HFFc6 (cell line): ENCODE measurements at places on chromosomes 2 and 18. TPM values are rescaled to one million over a fixed set of nuclear protein-coding genes. Genes with fewer than 3 reads are reported as not detected.

DNA sequence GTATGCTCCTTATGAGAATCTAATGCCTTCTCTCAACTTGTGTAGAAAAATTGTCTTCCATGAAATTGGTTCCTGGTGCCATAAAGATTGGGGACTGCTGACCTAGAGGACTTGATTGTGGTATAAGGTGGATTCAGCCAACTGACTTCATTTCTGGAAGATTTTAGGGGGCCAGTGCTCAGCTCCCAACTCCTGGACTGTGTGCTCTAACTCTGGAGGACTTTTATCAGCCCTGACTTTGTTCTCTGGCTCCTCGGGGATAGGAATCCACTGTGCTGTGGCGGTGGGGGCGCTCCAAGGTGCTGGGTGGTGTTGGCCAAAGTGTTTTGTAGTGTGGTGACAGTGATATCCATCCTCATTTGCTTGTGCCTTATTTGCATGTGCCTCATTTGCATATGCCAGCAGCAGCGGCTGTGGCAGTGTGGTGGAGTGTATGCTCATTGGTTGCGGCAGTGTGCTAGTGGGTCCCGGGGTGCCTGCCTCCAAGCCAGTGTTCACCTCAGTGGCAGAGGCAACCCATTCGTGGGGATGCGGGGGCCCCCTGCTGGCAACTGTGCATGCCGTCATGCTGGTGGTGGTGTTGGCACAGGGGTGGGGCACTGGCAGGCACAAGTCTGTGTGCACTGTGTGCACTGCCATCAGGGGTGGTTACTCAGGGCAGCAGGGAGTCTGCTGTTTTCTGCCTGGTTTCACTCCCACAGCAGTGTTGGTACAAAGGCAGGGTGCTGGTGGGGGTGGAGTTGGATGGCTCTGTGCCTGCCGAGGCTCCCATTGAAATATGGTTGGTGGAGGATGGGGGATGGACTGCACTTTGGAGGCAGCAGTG is 19.6 kb downstream of the EHBP1 start:
- peaks cover 61% of the 10 kb centered on the region for H3K4me1 ChIP-seq
- H3K36me3 ChIP-seq = peaks cover 45% of the 10 kb centered on the region

The ADCY3 gene
- total RNA-seq = 54.4 to 76.4 TPM (median 62.0 TPM) in 3 replicates

The FZD7 gene
- 114 to 139 TPM (median 121 TPM) in 3 replicates for total RNA-seq

DNA sequence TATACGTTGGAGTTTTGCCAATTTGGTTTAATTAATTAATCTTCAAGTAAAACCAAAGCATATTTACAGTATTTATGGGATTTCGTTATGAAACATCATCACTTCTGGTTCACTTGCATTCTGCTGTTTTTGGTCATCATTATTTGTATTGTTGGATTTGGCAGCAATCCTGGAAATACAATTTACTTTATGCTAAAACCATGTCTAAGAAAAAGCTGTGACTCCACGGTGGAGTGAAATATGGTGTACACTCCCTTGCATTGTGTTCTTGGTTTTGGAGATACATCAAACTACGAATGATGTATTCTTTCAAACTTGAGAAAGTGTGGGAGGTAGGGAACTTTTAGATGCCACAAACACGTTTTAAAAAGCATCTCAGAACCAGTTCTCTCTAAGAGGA is 106.4 kb downstream of the CTAGE1 start:
- peak; percentile 17 for DNase-seq
- no peak overlapping the region for H3K27ac ChIP-seq
- no peak overlapping the region for H3K4me3 ChIP-seq
- H3K27me3 ChIP-seq = no peaks in the 10 kb centered on the region; the same call in 1 of the 2 replicates

DNA sequence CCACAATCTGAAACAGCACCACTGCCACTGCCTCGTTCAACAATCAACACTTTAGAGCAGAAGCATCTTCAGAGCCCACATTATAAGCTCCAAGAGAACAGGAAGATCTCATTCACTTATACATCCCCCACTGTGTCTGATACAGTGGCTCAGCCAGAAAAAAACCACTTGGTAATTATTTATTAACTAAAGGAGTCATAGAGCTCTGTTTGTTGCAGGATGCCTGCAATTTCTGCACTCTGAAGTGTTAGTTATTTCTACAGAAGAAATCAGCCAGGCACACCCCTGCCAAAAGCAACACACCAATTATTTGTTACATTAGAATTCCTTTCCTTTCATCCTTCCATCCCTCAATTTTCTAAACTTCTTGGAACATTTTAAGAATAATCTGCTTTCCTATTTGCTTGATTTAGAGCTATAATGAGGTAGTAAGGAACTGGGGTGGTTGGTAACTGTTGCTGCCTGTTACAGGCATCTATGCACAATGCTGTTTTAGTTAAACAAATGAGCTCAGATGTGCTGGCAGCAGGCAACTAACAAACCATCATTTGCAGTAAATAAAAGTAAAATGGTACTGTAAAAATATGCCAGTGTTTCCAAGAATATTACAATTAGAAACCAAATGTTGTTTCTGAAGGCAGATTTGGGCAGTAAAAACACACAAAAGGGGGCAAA is 59.9 kb downstream of the DYM start:
- no peak overlapping the region for H3K4me3 ChIP-seq
- H3K27me3 ChIP-seq = no peaks in the 10 kb centered on the region; the same call in 1 of the 2 replicates
- H3K27ac ChIP-seq = no peak overlapping the region; the same call in 1 of the 2 replicates
- no peaks in the 10 kb centered on the region; the same call in 1 of the 2 replicates for H3K36me3 ChIP-seq
- peaks cover 32% of the 10 kb centered on the region for H3K4me1 ChIP-seq

DNA sequence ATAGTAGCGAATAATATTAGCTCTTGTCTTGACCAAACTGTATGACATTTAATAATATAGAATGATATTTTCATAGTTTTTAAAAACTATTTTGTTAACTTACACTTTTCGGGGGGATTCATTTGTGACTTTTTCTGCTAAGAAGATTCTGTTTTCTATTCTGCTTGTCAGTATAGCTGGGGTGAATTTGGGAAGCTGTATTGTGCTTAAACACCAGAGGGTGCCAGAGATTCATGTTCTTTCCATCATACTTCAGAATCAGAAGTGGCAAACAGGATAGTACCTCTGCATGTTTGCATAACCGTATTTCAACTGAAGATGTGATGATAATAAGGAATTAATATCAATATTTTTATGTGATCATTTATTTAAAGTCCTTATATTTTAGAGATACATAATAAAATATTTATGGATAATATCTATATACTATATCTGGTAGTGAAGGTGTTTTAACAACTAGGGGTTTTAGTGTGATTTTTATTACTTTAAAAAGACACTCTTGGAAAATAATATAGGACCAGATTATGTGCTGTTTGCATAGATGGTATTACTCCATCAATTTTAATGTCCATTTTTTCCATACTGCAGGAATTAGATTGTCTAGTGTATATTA is 81.0 kb downstream of the TAF4B start:
- H3K4me3 ChIP-seq = no peak overlapping the region
- H3K27ac ChIP-seq = no peak overlapping the region
- H3K27me3 ChIP-seq = no peaks in the 10 kb centered on the region
- DNase-seq = peak; percentile 57
- H3K4me1 ChIP-seq = peaks cover 29% of the 10 kb centered on the region

- H3K27ac ChIP-seq = no peak overlapping the region
- no peaks in the 10 kb centered on the region; the same call in 1 of the 2 replicates for H3K4me1 ChIP-seq
- H3K4me3 ChIP-seq = no peak overlapping the region
These were observed 241.3 kb downstream of the LOXHD1 start for GRCh38 chr18:46415532-46416252.

- H3K4me3 ChIP-seq = no peak overlapping the region
- H3K27ac ChIP-seq = no peak overlapping the region
- H3K4me1 ChIP-seq = no peaks in the 10 kb centered on the region
- no peaks in the 10 kb centered on the region for H3K27me3 ChIP-seq
- no peaks in the 10 kb centered on the region; the same call in 1 of the 2 replicates for H3K36me3 ChIP-seq
- no peak for DNase-seq
These were observed 190.4 kb downstream of the PMAIP1 start for GRCh38 chr18:60090170-60090569.

GRCh38 chr18:46346896-46347630 is 242.9 kb downstream of the HAUS1 start:
- H3K27ac ChIP-seq = no peak overlapping the region
- H3K27me3 ChIP-seq = peaks cover 32% of the 10 kb centered on the region
- H3K4me3 ChIP-seq = no peak overlapping the region
- H3K4me1 ChIP-seq = no peaks in the 10 kb centered on the region
- no peak for DNase-seq

GRCh38 chr2:28452534-28453081 is 43.3 kb upstream of the PLB1 start:
- H3K27ac ChIP-seq = peak overlapping the region; percentile 40
- H3K27me3 ChIP-seq = no peaks in the 10 kb centered on the region; the same call in 1 of the 2 replicates
- no peaks in the 10 kb centered on the region for H3K36me3 ChIP-seq
- peak; percentile 21 for DNase-seq
- H3K4me3 ChIP-seq = no peak overlapping the region
